GM23338 (cell line): ENCODE measurements at places on chromosomes 3 and 15. TPM values are rescaled to one million over a fixed set of nuclear protein-coding genes. Genes with fewer than 3 reads are reported as not detected.

Gene CPA3
- polyA plus RNA-seq, result not detected in 2 replicates

Gene MINDY4B
- polyA plus RNA-seq, result not detected in 2 replicates

Gene ENTPD3
- 0.19 and 0.32 TPM in 2 replicates for polyA plus RNA-seq

Gene RETNLB
- polyA plus RNA-seq, result not detected in 2 replicates

Gene MCF2L2
- 4.1 and 6.7 TPM in 2 replicates for polyA plus RNA-seq

Gene MBD4
- 51.8 and 59.3 TPM in 2 replicates for polyA plus RNA-seq

Gene PAK6
- 2.4 and 2.9 TPM in 2 replicates for polyA plus RNA-seq

Gene COL6A6
- 0.10 TPM in 1 of 2 replicates, not detected in the other for polyA plus RNA-seq

Gene STRIT1
- 1.5 and 1.6 TPM in 2 replicates for polyA plus RNA-seq

Gene CCDC39
- 1.6 and 2.6 TPM in 2 replicates for polyA plus RNA-seq

Gene STRA6
- 8.2 TPM in 2 replicates for polyA plus RNA-seq

Gene ANKRD34C
- polyA plus RNA-seq, result not detected in 2 replicates

Gene WDR48
- 20.8 and 27.2 TPM in 2 replicates for polyA plus RNA-seq

Gene HESX1
- polyA plus RNA-seq, result 55.6 and 56.7 TPM in 2 replicates

Gene ZNF774
- polyA plus RNA-seq, result 0.45 and 0.54 TPM in 2 replicates

Gene BFSP2
- polyA plus RNA-seq, result not detected in 2 replicates

Gene FBXL22
- polyA plus RNA-seq, result 0.26 and 1.2 TPM in 2 replicates

Gene LRRIQ4
- polyA plus RNA-seq, result 0.29 TPM in 1 of 2 replicates, not detected in the other
